Activated T-helper 9 cell treated with anti-CD3 and anti-CD28 coated beads, Interleukin-2, amount 50 U/mL, for 16 hours (primary cell): ENCODE measurements at places on chromosomes 5 and 9.

GRCh38 chr5:172714491-172715420 is 56.2 kb downstream of the DUSP1 start:
- DNase-seq: peak; percentile 44

DNA sequence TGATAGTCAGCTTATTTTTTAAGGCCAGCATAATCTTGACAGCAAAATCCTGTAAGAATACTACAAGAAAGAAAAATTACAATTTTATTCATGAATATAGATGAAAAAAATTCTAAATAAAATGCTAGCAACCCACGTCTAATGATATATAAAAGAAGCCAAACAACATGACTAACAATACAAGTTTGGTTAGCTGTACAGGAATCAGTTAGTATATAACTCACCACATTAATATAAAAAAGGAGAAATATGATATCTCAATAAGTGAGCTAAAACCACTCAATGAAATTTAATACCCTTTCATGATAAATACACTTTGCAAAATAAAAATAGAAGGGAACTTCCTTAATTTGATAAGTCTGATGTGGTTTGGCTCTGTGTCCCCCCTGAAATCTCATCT is 139.7 kb upstream of the MAN2A1 start:
- no peak for DNase-seq

DNA sequence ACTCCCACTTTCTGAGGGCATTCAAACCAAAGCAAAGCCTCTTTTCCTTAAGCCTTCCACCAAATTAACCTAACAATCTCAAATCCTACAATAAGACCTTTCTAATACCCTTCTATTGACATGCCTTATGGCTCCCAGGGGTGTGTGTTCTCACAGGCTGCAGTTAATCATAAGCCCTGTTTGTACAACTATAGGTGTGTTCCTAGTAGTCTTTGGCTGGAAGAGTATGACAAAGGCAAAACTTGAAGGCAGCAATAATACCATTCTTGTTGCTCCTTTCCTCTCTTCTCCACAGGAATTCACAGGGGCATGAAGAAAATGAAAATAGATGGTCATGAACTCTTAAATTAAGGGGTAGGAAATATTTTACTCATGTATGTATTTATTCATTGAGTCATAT is 10.9 kb upstream of the FBXO38 start:
- no peak for DNase-seq

DNA sequence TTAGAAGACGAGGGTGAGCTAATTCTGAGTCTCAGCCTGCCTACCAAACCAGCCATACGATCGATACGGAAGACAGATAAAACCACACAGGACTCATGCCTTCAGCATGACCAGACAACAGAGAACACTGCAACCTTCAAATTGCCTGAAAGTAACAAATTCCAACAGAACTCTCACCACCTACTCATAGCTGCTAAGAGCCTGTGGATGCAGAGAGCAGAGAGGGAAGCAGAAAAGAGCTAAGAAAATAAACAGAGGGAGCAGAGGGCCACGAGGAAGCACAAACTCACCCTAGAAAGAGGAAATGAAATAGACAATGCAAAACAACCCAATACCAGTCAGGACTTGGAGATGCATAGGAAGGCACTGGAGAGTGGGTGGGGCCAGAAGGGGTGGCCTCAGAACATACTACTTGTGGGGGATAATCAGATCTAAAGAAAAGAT is 86.7 kb upstream of the TAS2R1 start:
- DNase-seq: no peak

GRCh38 chr9:136026266-136026942 is 65.2 kb upstream of the UBAC1 start:
- DNase-seq: no peak

- no peak for DNase-seq
Observed at GRCh38 chr5:33834334-33834733, 57.5 kb downstream of the ADAMTS12 start.

DNA sequence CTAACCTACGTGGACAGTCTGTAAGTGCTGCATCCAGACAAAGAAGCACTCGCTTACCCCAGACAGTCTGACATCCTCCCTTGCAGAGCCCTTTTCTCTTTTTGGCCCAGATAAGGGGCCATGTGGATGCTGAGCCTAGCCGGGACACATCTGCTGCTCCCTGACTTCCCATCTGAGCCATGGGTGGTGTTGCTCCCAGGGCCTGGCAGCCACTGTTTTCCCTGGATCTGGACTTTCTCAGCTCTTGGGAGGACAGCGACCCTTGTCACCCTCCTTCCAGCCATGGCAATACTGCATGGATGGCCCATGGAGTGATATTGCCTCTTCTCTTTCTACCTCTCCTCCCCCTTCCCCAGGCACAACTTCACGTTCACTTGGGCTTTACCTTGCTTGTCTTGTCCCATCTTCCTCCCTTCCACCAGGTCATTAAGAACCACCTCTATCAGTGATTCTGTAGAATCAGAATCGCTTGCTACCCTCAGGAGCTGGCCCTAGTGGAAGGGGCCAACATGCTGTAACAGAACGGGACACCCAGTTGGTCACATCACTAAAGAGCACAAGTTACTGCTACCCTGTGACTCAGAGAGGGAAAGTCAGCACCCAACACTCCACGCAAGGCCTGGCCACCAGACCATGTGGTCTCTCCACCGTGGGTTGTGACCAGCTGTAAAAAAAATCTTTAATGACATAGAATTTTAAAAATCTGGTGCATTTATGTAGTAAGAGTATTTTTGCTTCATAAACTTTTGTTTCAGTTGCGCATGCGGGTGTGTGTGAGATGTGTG is 4.4 kb downstream of the NEURL1B start:
- no peak for DNase-seq

GRCh38 chr5:140603734-140604133 is 29.2 kb downstream of the CD14 start:
- DNase-seq: no peak

DNA sequence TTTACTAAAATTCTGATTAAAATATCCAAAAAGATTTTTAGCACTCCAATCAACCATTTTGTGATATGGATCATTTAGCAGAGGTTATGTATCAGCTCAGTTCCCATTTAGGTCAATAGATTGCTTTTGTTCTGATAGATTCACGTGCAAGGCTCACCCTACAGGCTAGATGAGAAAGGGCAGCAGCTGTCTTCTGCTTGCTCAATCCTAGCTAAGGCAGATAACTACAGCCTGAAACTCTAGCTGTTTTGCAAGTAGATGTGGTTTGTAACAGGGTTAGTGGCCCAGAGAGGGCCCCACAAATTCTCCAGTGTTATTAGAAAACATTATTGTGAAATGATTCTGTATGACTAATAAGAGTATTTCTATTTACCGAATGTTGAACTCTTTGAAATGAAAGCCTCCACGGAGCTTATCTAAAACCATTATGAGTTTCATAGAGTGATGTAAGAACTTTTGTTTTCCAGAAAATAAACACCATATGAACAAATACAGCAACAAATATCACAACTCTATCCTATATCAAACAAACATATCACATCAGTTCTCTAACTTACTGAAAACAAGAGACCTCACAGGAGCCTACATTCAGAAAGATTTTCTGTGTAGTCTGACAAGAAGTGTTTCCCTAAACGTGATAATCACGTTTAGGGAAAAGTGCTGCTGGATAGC is 841.9 kb upstream of the ACO1 start:
- DNase-seq: no peak

- no peak for DNase-seq
Observed at GRCh38 chr5:3856036-3856435, 260.4 kb downstream of the IRX1 start.

GRCh38 chr9:126694206-126695081 is 80.7 kb downstream of the LMX1B start:
- DNase-seq: no peak
